ENCODE measurements at places on chromosomes 13 and 19.

DNA sequence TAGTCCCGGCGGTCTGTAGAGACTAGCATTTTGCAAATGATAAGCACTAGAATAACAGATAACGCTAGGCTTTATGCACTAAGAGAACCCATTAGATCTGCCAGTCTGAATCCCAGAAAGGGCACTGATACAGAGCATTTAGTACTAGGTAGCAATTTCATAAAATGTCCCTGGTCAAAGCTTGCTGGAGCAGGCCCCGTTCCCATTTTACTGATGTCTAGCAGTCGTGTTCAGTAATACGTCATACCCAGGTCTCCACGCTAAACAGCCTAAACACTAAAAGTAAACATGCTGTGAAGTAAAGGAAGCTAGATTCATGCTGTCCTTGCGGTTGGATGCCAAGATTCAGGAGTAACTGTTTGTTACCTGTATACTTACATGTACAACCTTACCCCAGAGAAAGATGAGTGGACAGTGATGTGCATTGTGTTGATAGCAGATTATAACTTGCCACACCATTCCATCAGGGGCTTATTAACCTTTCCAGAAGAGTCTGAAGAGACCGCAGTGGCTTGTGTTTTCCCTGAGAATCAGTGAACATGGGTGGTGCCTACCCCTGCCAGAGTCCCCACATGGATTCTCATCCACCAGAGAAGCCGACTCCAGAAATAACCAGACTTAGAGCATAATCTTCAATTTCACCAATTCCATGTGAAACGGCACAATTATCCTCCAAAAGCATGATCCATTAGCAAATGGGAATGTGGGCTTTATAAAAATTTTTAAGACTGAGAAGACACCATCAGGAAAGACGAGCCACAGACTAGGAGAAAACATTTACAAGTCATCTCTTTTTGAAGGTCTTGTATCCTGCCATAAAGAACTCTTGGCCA is 3.4 kb upstream of the RPS11 start:
- DNase-seq, result no peak

GRCh38 chr13:30421093-30422053 is 920 bp upstream of the UBE2L5 start:
- DNase-seq, result peak; percentile 94

DNA sequence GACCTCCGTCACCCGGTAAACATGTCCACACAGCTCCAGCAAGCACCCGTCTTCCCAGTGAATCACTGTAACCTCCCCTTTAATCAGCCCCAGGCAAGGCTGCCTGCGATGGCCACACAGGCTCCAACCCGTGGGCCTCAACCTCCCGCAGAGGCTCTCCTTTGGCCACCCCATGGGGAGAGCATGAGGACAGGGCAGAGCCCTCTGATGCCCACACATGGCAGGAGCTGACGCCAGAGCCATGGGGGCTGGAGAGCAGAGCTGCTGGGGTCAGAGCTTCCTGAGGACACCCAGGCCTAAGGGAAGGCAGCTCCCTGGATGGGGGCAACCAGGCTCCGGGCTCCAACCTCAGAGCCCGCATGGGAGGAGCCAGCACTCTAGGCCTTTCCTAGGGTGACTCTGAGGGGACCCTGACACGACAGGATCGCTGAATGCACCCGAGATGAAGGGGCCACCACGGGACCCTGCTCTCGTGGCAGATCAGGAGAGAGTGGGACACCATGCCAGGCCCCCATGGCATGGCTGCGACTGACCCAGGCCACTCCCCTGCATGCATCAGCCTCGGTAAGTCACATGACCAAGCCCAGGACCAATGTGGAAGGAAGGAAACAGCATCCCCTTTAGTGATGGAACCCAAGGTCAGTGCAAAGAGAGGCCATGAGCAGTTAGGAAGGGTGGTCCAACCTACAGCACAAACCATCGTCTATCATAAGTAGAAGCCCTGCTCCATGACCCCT is 9.0 kb upstream of the CEACAM5 start:
- no peak for DNase-seq

- peak; percentile 79 for DNase-seq
Measured at GRCh38 chr13:60590800-60591747, 194.1 kb downstream of the TDRD3 start.

DNA sequence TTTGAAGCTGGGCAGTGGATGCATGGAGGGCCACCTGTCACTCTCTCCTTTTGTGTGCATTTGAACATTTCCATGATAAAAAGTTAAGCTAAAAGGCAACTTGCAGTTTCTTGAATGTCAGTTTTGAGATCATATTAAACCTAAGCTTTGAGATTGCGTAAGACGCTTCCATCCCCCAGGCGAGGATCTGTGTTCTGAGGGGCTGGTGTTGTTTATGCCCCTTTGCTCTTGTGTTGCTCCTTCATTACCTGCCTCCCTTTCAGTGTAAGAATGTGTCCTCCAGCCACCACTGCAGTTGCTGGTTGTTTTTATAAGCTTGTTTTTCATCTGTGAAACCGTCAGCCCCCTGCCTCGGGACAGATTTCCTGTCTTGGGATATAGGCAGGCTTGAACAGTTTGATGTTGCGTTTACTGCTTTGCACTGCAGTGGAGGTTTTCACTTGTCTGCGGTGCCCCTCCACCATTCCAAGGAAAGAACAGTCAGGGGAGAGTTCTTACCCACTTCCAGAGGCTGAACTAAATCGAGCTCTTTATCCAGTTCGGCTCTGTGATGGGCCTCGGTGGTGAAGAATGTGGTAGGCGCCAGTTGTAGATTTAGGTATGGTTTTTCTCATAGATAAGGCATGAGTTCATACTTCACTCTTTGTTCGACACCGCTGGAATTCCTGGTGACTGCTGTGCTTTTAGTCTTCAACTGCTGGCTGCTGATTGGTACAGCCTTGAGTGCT is 96.8 kb downstream of the ARHGEF7 start:
- no peak for DNase-seq

GRCh38 chr19:926589-927350 is 935 bp downstream of the ARID3A start:
- peak; percentile 85 for DNase-seq

- DNase-seq, result no peak
Measured at GRCh38 chr13:30835442-30835841, 70.6 kb upstream of the MEDAG start.

DNA sequence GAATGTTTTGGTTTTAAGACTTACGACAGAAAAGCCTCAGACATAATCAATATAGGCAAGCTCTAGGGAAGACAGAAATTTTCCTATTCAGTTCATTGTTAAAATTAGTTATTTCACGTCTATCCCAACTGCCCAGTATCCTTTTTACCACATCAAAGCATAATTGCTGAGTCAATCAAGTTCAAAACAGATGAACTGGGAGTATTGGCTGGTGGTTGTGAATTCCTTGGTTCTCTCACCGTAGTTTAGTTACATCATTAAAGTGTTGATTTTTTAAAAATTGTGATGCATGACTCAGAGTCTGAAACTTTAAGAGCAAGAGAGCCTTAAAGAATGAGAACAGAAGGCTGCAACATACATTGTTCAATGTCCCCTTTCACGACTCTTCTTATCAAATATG is 143.3 kb upstream of the FREM2 start:
- no peak for DNase-seq

- DNase-seq, result peak; percentile 63
Measured at GRCh38 chr19:2475018-2475701, 767 bp upstream of the GADD45B start.

DNA sequence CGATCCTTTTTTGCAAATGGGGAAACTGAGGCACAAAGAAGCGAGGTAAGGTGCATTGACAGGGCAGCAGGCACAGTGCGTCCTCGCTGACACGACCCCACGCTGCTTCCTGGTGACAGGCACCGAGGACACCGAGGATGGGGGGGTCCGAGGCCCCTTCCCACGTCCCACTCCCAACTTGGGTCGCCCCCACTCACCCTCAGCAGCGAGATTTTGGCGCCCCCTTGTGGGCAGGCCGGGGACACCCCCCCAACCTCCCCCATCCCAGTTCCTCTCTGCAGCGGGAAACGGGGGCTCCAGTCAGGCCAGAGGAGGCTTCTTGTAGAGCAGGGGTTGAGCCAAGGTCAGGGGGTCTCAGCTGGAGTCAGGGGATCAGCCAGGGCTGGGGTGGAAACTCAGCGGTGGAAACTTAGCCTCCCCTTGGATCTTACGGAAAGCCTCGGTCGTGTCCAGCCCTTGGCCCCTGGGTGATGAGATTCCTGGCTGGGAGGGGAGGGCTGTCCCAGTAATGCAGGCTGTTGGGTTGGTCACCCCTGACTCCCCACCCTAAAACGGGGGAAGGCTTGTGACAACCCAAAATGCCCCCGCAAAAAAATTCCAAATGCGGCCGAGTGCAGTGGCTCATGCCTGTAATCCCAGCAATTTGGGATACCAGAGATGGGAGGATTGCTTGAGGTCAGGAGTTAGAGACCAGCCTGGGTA is 8.2 kb downstream of the SMIM24 start:
- peak; percentile 83 for DNase-seq

DNA sequence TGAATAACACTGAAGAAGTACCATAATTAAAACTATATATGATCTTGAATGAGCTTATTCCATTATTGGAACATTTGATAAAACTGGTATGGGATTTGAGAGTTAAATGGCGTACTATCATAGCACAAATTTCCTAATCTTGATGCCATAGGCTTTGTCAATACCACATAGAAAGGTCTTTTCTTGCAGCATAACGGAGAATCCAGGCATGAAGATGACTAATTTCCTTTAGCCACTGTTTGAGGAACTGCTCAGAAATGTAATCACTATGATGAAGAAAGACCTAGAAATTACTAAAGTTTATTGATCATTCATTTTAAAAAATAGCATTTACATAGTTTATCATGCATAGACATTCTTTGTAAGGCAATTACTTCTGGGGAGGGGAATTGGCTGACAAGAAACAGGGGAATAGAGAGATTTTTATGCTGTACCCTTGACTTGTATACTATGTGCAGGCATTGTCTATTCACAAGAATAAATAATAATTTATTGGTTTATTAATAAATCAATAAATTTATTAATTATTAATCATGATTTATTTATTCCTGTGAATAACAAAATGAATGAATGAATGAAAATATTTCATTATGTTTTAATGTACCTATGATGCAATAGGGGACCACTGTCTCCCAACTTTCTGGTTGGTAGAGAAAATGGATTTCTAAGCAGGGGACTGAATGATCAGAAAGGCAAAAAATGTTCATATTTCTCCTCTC is 2676.6 kb downstream of the PCDH9 start:
- no peak for DNase-seq

- no peak for DNase-seq
Measured at GRCh38 chr19:53511357-53511756, 26.6 kb upstream of the ZNF331 start.

GRCh38 chr19:55362990-55363716 is at the start of gene GARIN5B:
Gene GARIN5B, minus strand, starts transcription at chr19:55363260. Its CDS starts 194 bp downstream, at chr19:55363066.
- DNase-seq, result no peak

- DNase-seq, result no peak
Measured at GRCh38 chr19:2051773-2052704, 995 bp upstream of the MKNK2 start.

DNA sequence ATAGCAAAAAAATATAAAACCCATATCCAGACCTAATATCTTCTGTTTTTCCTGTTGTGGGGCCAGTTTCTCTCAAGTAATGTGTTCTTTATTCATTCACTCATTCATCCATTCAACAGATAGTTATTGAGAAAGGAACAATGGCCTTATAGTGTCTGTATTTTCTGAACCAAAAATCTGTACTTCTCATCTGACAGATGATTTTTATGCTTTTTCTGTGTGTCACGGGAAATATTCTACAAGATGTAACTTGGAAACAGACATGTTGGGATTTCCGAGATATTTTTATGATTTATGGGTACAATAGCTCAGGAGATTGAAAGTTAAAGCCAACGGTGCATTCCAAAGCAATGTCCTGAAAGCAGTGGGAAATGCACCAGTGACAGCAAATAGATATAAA is 5.7 kb downstream of the ACOD1 start:
- DNase-seq, result no peak

GRCh38 chr19:50300051-50300450 is 29.1 kb downstream of the KCNC3 start:
- DNase-seq, result no peak

GRCh38 chr13:112804374-112804773 is 114.5 kb downstream of the ATP11A start:
- DNase-seq, result no peak

DNA sequence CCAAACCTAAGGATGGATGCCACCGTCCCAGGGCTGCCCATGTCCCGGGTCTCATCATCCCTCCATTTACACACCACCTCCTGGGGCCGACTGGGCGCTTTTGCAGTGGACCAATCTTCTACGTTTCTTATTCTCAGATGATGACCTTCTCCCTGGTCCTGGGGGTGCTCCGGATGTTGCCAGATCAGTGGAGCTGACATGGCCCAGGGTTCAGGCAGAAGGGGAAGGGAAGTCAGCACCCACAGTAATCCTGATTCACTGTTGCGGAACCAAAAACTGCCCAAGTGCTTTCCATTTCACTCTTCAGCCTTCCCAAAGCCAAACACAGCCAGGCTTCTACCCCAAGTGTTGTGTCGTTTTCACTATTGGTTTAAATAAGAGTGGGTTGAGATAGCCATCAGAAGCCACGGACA is 29.8 kb downstream of the RAB20 start:
- no peak for DNase-seq

DNA sequence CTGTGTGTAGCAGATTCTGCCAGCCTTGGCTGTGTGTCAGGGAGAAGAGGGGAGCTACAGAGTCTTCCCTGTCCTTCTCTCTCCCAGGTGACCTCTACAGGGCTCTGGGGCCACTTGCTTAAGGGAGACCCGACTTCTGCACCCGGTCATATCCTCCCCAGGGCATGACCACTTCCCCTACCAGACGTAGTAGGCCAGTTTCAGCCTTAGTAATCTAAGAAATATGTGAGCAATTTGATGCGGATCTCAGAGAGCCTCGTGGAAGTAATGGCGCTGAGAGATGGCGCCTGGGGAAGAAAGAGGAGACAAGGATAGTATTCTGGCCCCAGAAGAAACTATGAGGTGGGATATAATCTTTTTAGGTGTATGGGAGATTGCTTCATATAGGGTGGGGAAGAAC is 41.9 kb downstream of the NFIX start:
- peak; percentile 80 for DNase-seq

- no peak for DNase-seq
Measured at GRCh38 chr13:103540382-103540765, 474.2 kb upstream of the SLC10A2 start.
